ENCODE measurements at places on chromosomes 5 and 9.

GRCh38 chr5:143569722-143570567 is 166.5 kb upstream of the NR3C1 start:
- no peak for DNase-seq

- no peak for DNase-seq
These were observed 220.0 kb downstream of the MARCHF11 start for GRCh38 chr5:15959370-15960164.

DNA sequence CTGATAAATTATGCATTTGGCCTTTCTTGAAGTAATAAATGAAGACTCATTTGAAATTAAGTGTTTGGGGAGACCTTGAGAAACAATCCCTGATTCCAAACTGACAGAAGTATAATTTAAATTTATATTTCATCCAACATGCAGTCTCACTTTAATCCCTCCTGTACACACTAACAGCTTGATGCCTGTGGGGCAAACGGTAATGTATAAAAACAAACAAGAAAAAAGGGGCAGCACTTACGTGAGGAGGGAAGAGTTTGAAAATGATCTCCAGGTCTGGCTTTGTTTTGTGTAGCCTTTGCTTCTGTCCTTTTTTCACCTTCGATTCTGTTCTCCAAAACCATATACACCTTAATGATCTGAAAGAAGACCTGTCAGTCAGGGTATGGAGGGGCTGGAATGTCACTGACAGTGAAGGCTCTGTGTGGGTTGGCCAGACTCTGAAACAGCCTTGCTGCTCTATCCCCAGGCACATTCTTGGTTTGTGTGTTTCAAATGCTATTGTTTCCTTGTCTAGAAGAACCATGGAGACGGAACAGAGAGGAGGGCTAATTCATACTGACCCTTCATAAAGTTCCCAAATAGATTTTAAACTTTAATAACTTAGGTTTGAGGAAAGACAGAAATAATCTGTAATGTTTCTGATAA is 338.2 kb upstream of the WWC1 start:
- DNase-seq = no peak

DNA sequence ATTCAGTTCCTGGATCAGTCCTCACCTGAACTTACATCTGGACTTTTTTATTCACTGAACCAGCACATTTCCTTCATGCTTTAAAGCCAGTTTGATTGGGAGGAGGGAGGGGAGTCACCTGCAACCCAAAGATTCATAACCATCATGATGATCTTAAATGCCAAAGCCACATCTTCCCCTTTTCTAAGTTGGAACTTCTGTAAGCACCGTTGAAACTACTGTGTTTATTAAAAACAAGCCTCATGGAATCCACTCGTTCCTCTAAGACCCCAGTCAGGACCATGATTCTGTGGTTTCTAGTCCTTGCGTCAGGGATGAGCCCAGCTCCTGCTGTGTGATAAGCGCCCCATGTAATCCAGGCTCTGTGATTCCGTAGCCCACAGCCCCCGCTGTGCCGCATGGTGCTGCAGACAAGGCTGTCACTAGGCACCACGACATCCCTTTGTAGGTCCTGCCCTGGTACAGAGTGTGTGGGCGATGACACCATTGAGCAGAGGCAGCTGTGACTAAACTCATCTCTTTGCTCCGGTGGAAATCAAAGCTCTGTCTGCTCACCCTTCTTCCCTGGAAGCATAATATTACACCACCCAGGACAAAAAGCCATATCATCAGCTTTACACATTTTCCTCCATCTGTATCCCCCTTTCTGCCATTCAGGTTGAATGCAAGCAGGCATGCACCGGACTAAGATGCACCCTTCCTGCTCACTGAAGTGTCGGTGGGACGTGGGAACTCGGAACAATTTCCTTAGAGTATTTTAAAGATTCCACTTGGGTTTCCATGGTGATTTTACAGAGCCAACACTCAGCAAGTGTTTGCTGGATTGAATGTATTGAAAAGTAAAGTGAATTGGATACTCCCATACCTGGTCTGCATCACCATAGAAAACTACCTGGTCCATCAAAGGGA is 132.0 kb upstream of the FSTL4 start:
- no peak for DNase-seq

DNA sequence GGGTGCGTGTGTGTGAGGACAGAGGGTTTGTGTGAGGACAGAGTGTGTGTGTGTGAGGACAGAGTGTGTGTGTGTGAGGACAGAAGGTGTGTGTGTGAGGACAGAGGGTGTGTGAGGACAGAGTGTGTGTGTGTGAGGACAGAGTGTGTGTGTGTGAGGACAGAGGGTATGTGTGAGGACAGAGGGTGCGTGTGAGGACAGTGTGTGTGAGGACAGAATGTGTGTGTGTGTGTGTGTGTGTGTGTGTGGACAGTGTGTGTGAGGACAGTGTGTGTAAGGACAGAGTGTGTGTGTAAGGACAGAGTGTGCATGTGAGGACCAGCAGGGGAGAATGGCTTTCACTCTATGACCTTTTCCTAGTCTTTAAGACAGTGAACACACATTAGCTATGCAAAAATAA is 63.1 kb upstream of the UBAC1 start:
- no peak for DNase-seq
